ENCODE measurements at places on chromosomes 2 and 18.

DNA sequence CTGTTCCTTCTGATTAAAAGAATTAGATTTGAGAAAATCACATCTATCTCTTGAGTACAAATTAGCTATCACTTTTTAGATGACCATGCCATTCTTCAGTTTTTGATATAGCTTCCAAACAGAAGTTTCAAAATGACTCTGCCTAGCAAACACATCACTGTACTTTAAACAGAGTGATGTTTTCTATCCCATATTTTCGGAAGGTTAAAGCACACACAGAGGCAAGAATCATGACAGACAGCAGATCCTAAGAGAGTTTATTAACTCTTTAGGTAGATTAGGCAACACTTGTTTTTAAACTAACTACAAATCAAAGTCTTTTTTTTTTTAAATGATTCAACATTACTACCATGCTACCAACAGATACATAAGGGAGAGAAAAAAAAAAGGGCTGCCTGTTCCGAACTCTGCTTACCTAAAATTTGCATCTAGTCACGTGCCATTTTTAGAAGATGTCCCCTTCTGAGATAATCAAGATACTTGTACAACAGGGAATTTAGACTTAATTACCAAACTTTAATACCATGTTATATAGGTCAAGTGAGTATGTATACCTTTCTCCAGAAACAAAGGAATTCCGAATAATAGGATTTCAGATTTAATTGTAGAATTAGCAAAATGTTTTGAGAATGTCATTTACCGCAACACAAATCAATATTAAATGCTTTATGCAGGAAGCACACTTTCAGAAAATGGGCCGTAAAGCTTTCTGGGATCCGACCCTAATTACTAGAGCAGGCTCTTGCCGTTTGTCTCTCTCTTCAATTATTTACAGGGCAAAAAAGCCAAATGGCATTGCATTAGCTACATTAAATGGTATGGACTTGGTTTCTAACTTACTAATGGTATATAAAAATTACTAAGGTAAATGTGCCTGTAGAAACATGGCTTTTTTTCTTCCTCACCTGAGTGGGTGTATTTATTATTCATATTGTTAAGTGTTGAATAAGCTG lies 2.6 kb downstream of the RBMS1 start:
- H3K4me1 ChIP-seq = peaks cover 62% of the 10 kb centered on the region
- no peak for DNase-seq
- H3K36me3 ChIP-seq = no peaks in the 10 kb centered on the region
- H3K27me3 ChIP-seq = no peaks in the 10 kb centered on the region
- peak overlapping the region; percentile 93 for H3K4me3 ChIP-seq
- H3K27ac ChIP-seq = peak overlapping the region; percentile 93

- H3K4me1 ChIP-seq = peaks cover 18% of the 10 kb centered on the region
- H3K27me3 ChIP-seq = peaks cover 76% of the 10 kb centered on the region
- H3K27ac ChIP-seq = peak within 1 kb of the TSS; percentile 30
- no peak for DNase-seq
- peak within 1 kb of the TSS; percentile 52 for H3K4me3 ChIP-seq
- no peaks in the 10 kb centered on the region for H3K36me3 ChIP-seq
Measured at GRCh38 chr2:176128982-176129796, at the start of gene HOXD8. TSS of gene HOXD8 (plus strand) at chr2:176129705. CDS start at chr2:176130367, 662 bp downstream.

GRCh38 chr18:11505993-11506392 lies 103.4 kb upstream of the SLC35G4 start:
- no peak overlapping the region for H3K27ac ChIP-seq
- no peak for DNase-seq
- peaks cover 4% of the 10 kb centered on the region for H3K27me3 ChIP-seq

DNA sequence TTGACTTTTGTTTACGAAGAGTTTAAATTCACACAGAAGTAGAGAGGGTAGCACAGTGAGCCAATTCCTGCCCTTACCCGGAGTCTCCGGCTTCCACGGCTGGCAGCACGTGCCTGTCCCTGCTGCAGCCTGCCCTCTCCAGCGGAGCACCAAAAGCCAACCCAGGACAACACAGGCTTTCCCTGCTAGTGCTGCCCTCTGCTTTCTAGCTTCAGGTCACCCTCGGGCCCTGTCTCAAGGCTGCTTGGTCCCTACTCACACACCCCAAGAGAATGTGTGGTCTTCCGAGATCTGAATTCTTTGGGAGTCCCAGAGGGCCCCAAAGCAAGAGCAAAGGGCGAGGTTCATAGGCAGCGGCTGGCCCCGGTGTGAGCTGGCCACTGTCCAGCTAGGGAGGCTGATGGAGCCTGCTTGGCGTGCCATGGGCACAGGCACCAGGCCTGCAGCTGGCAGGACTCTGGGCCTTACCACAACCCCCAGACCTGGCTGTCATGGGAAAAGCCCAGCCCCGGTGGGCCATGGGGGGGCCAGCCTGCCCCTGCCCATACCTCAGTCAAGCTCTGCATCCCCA lies 7.0 kb upstream of the HS6ST1 start:
- H3K36me3 ChIP-seq = no peaks in the 10 kb centered on the region

DNA sequence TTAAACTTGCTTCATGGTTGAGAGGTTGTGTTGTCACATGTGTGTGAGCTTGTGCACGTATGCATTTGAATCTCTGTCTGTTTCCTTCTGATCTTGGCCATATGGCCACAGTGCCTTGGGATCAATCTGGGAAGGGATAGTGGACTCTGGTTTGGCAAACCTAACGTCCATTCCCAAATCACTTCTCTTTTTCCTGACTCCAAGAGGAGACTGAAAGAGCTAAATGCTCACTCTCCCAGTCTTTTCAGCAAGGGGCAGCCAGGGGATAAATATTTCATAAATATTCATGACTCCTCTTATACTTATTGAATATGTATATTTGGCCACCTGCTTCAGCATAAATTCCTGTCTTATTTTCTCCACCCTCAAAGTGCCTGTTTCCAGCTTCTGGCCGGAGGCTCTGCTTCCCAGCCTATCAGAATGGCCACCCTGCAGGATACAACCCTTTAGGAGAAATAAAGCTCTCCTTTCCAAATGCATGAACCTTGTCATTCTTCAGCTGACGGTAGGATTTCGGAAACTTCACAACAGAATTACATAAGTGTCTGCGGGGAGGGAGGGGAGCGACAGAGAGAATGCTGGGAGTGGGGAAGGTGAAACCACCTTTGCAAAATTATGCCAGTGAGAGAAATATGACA lies 112.2 kb upstream of the COPS8 start:
- no peak for DNase-seq
- peaks cover 30% of the 10 kb centered on the region for H3K4me1 ChIP-seq
- no peaks in the 10 kb centered on the region for H3K27me3 ChIP-seq
- no peaks in the 10 kb centered on the region for H3K36me3 ChIP-seq

- H3K4me3 ChIP-seq = no peak overlapping the region
- H3K36me3 ChIP-seq = no peaks in the 10 kb centered on the region
- no peaks in the 10 kb centered on the region for H3K4me1 ChIP-seq
- no peak for DNase-seq
- no peaks in the 10 kb centered on the region for H3K27me3 ChIP-seq
- H3K27ac ChIP-seq = no peak overlapping the region
Measured at GRCh38 chr2:127124426-127124825, 17.5 kb upstream of the BIN1 start.

GRCh38 chr18:58263055-58263957 lies 219.3 kb downstream of the NEDD4L start:
- H3K4me1 ChIP-seq = peaks cover 12% of the 10 kb centered on the region
- no peak overlapping the region for H3K4me3 ChIP-seq
- no peaks in the 10 kb centered on the region for H3K36me3 ChIP-seq
- peak overlapping the region; percentile 65 for H3K27ac ChIP-seq
- DNase-seq = no peak

DNA sequence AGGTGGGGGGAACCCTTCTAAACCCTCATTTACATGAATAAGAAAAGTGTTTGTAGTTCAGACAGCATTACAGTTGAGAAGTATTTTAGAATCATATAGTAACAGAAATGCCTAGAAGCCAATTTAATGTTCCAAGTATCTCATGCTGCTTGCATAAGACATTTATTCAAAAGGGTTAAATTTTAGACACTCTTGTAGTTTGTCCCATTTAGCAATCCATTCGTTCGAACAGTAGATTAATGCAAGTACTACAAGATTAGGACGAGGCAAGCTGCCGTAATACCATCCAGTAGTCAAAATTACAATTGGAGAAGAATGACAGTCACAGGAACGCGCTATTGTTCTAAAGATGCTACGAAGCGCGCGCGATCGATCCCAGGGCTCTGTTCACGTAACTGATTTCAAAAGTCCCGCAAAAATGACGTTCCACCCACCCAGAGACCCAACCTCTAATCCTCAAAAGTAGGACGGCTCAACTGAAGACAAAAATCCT lies 1.2 kb downstream of the TMEM237 start:
- peak overlapping the region; percentile 79 for H3K27ac ChIP-seq
- no peak for DNase-seq
- no peaks in the 10 kb centered on the region for H3K27me3 ChIP-seq
- peaks cover 2% of the 10 kb centered on the region for H3K36me3 ChIP-seq

GRCh38 chr2:136254681-136255080 lies 136.7 kb upstream of the CXCR4 start:
- peaks cover 27% of the 10 kb centered on the region for H3K4me1 ChIP-seq
- DNase-seq = no peak
- H3K4me3 ChIP-seq = no peak overlapping the region
- no peak overlapping the region for H3K27ac ChIP-seq
- peaks cover 2% of the 10 kb centered on the region for H3K27me3 ChIP-seq

DNA sequence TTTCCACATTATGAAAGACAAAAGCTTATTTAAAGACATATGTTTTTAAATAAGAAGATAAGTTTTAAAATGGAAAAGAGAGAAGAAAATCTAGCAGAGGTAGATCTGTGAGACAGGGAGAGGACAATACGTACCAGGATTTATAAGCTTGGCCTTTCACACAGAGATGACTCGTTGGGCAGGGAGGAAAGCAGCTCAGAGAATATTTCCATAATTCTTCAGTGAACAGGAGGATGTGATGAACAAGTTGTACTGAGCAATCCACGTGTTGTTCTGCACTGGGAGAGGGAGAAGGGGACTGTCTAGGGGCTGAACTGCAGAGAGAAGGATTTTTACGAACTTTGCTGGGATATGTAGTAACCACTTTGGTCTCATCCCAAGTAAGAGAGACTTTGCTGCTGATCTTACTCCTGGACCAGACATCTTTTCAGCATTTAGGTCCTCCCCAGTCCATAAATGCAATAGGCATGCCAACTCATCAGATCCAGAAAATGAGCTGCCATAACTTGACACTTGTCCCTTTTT lies 162.5 kb upstream of the SETBP1 start:
- no peak overlapping the region for H3K4me3 ChIP-seq
- DNase-seq = no peak
- no peak overlapping the region for H3K27ac ChIP-seq

DNA sequence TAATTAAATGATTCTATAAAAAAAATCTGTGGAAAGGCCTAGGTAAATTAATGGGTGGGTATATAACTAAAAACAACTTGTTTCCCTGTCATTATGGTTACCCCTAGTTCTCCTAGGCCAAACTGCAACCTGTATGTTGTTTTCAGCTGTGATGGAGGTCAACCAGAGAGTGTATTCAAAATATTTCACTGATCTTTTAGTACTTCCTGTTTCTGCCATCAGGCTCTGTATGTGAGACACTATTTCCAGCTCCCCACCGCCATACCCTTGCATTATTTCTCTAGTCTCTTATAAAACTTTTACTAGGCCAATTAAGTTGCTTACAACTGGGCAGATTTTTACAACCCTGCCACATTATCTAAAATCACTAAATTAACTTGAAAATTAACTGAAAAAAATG lies 21.0 kb upstream of the CDKL4 start:
- H3K4me3 ChIP-seq = no peak overlapping the region
- no peak for DNase-seq
- peaks cover 21% of the 10 kb centered on the region for H3K4me1 ChIP-seq
- H3K27ac ChIP-seq = no peak overlapping the region
- H3K27me3 ChIP-seq = no peaks in the 10 kb centered on the region

DNA sequence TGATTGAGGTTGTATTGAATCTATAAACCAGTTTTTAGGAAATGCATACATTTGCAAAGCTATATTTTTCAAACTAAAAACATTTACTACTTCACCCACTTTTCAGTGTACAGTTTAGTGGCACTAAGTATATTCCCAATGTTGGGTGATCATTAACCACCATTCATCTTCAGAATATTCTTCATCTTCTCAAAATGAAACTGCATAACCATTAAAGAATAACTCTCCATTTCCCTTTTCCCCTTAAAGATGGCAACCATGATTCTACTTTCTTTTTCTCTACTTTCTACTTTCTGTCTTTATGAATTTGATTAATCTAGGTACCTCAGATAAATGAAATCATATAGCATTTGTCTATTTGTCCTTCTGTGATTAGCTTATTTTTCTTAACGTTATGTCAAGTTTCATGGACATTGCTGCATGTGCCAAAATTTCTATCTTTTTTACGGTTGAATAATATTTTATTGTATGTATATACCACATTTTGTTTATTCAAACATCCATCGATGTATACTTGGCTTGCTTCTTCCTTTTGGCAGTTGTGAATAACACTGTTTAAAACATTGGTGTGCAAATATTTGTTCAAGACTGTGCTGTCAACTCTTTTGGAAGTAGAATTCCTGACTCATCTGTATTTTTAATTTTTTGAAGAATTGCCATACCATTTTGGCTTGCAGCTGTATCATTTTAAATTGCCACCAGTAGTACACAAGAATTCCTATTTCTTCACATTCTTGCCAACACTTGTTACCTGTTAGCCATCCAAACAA lies 104.9 kb downstream of the RPRM start:
- H3K27me3 ChIP-seq = no peaks in the 10 kb centered on the region
- DNase-seq = no peak
- H3K4me3 ChIP-seq = no peak overlapping the region
- H3K27ac ChIP-seq = no peak overlapping the region
- no peaks in the 10 kb centered on the region for H3K4me1 ChIP-seq
- no peaks in the 10 kb centered on the region for H3K36me3 ChIP-seq

DNA sequence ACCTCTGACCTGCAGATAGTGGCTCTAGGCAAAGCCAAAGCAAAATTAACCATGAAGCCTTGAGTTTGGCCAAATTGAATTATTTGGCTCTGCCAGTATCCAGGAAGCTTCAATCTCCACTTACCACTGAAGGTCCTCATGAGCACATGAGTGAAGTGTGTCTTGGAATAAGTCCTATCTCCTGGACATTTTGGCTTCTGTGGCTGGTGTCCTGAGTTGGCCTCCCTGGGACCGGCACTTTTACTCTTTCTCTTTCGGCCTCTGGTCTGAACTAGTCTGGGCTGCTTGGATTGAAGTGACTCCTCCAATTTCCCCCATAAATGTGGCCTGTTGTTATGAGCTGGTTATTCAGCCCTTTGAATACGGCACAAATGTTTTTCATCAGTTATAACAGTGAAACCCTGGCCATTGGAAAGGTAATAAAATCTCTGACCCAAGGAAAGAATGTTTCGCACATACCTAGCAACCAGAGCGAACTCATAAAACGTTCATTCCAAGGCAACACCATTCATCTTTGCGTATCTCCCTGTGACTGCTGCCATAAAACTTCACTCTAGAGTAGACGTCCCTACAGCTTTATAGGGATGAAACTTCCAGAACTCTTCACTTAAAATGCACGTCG lies 216.4 kb downstream of the LPIN1 start:
- H3K27me3 ChIP-seq = no peaks in the 10 kb centered on the region
- no peaks in the 10 kb centered on the region for H3K4me1 ChIP-seq
- H3K27ac ChIP-seq = no peak overlapping the region
- H3K36me3 ChIP-seq = no peaks in the 10 kb centered on the region
- no peak for DNase-seq
- no peak overlapping the region for H3K4me3 ChIP-seq
